HCT116 (cell line): ENCODE measurements at places on chromosomes 4 and X. TPM values are rescaled to one million over a fixed set of nuclear protein-coding genes. Genes with fewer than 3 reads are reported as not detected.

GRCh38 chrX:144334577-144334976, 450.7 kb downstream of the UBE2NL start:
- no peaks in the 10 kb centered on the region for H3K27me3 ChIP-seq
- no peak for DNase-seq
- H3K4me1 ChIP-seq, result no peaks in the 10 kb centered on the region
- no peaks in the 10 kb centered on the region for H3K36me3 ChIP-seq

The PDHA2 gene
- not detected for total RNA-seq

DNA sequence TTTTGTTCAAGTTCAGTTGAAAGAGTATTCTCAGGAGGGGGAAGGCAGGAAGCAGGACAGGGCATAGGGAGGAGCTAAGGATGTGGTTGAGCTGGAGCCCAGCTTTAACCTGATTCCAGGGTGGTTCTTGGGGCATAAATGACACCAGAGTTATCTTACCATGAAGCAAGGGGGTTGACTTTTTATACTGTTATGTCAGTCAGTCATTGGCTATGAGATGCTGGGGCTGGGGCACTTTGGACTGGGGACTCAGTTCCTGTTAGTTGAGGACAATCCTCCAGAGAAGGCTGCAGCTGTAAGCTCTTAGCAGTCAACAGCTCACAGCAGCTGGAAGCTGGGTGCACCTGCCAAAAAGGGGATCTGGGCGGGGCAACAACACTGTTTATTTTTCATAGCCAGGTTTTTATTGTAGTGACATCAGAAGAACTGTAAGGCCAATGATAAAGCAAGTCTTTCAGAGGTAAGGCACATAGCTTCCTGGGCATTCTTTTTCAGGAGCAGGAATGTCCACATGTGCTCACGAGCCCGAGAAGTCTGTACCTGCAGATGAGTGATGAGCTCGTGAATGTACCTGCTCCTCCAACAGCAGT, 78.5 kb downstream of the MID1IP1 start:
- no peaks in the 10 kb centered on the region for H3K36me3 ChIP-seq
- no peak overlapping the region for H3K27ac ChIP-seq
- no peaks in the 10 kb centered on the region for H3K4me1 ChIP-seq
- no peaks in the 10 kb centered on the region for H3K27me3 ChIP-seq
- DNase-seq, result no peak

DNA sequence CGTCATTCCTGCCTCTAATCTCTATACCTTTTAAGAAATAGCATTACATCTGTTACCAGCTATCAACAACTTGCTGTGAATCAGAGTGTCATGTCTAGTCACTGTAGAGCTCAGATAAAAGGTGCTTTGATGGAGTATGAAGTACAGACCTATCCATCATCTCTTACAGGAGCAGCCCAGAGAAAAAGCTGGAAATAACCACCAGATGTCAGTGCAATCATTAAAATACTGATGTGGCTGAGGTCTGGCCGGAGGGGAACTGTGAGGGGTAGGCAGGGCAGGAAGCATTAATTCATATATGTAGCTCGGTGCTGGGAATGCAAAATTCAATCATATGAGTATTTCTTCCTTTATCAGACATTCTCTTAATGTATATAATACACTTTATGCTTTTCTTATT, 100.6 kb downstream of the AKAP4 start:
- no peaks in the 10 kb centered on the region for H3K36me3 ChIP-seq
- H3K27ac ChIP-seq, result no peak overlapping the region

DNA sequence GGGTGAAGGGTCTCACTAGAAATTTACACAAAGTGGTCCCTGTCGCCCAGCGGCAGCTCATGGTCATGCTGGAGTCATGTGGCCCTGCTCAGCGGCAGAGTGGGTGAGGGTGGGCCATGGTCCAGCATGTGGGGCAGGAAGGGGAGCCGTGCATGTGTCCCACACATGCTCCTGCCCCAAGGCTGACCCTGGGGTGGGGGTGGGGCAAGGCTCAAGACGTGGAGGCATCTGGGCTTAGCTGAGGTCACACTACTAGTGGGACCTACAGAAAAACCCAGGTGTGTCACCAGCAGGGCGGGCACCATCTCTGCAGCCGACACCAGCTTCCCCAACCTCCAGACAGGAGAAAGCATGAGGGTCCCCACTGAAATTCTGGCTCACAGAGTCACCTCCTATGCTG, 42.4 kb downstream of the EVC start:
- H3K27ac ChIP-seq, result peak overlapping the region; percentile 54
- H3K4me3 ChIP-seq, result peak overlapping the region; percentile 53
- H3K27me3 ChIP-seq, result no peaks in the 10 kb centered on the region
- H3K4me1 ChIP-seq, result peaks cover 10% of the 10 kb centered on the region
- H3K36me3 ChIP-seq, result no peaks in the 10 kb centered on the region

GRCh38 chrX:42992199-42992943, 214.4 kb upstream of the PPP1R2C start:
- H3K27me3 ChIP-seq, result no peaks in the 10 kb centered on the region
- no peak overlapping the region for H3K4me3 ChIP-seq
- no peaks in the 10 kb centered on the region for H3K36me3 ChIP-seq
- peaks cover 7% of the 10 kb centered on the region; the same call in 1 of the 2 replicates for H3K4me1 ChIP-seq

The MAGEA2 gene
- 48.1 TPM for total RNA-seq
